ENCODE measurements at places on chromosomes 4 and X.

GRCh38 chr4:146095860-146096259 lies 79.7 kb upstream of the LSM6 start:
- no peak for DNase-seq

DNA sequence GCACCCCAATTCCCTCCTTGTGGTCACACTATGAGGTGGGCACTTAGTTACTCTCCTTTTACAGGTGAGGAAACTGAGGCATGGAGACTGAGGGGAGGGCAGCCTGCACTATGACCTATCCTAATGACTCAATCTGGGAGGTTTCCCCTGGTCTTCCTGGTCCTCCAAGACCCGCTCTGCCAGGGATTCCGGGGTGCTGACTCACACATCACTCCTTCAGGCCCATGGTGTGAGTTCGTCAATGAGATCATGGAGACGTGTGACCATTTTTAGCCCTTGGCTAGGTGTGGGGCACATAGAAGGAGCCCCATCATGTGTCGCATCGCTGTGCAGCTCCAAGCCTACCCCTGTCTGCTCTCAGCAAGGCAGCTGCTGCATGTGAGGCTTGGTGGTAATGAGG lies 32.4 kb upstream of the BCOR start:
- DNase-seq, result peak; percentile 92

- DNase-seq, result no peak
Measured at GRCh38 chr4:13498469-13498868, 14.3 kb upstream of the RAB28 start.

DNA sequence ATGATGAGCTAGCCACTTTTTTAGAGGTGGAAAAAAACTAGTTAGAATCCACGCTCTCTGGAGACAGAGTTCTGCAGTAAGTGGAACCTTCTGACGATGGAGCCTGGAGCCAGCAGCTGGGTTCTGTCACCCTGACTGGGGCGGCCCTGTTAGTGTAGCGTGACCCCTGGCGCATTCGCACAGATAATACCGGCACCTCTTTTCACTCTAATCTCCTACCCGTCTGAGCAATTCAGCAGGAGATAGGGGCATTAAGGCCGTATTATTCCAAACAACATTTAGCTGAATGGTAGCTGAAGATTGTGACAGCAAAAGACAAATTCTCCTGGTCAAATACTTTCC lies 292.6 kb downstream of the FBXO8 start:
- DNase-seq, result no peak

GRCh38 chr4:3112201-3112600 lies 37.7 kb downstream of the HTT start:
- no peak for DNase-seq

DNA sequence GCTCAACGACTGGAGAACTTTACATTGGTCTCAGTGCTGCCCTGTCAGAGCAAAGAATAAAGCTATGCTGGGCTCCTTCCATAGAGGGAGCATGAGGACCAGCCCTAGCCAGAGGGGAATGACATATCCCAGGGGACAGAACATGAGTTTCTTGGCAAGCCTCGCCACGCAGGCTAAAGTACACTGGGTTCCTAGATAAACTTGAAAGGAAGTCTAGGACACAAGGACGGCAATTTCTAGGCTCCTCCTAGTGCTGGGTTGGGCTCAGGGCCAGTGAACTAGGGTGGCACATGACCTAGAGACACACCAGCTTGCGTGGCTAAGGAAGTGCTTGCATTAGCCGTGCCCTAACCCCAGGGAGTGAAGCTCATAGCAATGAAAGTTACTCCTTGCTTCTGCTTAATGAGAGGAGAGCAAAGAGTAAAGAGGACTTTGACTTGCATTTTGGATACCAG lies 141.0 kb downstream of the MAB21L2 start:
- DNase-seq, result no peak

DNA sequence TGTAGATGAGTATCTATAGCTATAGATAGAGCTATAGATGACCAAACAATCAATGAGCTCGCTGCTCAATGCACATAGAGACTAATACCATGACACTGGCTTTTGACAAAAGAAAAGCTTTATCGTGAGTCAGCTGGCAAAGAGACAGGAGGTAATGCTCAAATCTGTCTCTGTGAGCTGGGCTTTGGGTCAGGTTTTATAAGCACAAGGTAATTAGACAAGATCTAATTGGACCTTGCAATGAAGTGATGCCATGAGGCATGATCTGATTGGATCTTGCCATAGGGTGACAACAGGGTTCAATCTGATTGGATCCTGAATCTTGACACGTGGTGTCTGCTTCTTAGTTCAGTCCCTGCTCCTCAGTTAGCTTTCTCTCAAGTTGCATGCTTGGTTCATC lies 180.7 kb upstream of the MXRA5 start:
- DNase-seq, result peak; percentile 76

DNA sequence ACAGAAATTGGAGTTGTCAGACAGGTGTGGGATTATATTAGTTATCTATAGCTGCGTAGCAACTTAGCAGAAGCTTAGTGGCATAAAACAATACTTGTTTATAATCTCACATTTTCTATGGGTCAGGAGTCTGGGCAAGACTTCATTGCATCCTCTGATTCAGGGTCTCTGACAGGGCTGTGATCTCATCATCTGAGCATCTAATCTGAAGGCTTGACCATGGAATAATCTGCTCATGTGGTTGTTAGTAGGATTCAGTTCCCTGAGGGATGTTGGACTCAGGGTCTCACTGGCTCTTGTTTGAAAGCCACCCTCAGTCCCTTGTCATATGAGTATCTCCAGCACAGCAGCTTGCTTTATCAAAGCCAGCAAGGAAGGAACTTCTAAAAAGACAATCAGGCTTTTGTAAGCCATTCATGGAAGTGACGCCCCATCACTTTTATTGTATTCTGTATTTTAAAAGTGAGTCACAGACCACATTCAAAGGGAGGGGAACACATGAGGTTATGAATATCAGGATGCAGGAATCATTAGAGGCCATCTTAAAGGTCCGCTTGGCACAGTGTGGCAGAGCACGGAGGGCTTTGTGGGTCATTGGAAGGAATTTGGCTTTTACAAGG lies 37.2 kb upstream of the FAM9B start:
- peak; percentile 75 for DNase-seq

DNA sequence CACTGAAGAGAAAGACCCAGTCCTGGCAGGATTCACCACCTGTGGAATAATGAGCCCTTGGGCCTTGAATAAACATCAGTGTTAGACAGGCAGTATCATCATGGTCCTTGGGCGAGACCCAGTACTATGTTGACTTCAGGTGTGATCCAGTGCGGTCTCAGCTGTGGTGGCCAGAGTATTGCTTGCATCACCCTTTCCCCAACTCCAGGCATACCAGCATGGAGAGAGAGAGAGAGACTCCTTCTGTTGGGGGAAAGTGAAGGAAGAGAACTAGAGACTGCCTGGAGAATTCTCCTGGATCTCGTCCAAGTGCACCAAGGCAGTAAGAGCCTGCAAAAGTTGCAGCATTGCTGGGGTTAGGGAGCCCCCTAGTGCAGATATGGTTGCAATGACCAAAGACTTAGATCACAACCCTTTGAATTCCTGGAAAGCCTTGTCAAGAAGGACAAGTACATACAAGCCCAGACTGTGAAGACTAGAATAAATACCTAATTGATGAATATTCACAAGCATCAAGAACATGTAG lies 61.1 kb upstream of the VAMP7 start:
- DNase-seq, result peak; percentile 84

GRCh38 chr4:153383131-153383530 lies 38.6 kb downstream of the MND1 start:
- no peak for DNase-seq

DNA sequence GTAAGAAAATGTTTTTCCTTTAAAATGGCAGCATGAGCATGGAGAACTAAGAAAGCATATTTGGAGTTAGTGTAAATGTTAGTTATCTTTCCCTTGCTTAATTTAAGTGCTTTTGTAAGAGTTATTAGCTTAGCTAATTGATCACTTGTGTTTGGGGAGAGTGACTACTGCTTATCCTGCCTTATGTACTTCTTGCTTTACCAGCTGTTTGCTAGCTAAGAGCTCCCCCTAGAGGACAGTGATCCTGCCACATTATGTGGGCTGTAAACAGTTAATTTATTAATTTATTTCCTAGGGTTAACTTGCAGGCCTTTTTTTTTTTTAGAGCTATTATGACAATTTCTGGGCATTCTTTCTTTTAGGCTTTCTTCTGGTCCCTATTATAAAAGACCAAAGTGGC lies 435.8 kb downstream of the MAGEB5 start:
- no peak for DNase-seq

DNA sequence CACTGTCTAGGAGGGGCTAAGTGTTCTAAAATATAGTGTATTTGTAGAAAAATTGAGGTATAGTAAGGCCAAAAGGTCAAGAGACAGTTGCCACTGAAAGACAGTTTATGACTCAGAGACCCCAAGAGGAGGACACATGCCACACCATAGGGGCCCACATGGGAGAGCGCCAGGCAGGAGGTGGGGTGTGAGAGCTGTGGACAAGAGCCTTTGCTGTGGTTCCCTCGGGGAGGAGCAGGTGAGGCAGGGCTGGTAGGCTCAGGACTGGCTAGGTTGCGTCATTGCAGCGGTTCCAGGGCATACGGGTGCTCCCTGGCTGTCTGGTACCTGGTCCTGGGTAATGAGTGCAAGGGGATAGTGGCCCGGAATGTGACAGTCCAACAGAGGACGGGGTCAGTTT lies 37.6 kb downstream of the CCNQ start:
- DNase-seq, result no peak

GRCh38 chrX:101482296-101482695 lies 3.0 kb upstream of the ARMCX4 start:
- peak; percentile 4 for DNase-seq
